Epithelial cell of esophagus (primary cell): ENCODE measurements at places on chromosomes 2 and 18.

DNA sequence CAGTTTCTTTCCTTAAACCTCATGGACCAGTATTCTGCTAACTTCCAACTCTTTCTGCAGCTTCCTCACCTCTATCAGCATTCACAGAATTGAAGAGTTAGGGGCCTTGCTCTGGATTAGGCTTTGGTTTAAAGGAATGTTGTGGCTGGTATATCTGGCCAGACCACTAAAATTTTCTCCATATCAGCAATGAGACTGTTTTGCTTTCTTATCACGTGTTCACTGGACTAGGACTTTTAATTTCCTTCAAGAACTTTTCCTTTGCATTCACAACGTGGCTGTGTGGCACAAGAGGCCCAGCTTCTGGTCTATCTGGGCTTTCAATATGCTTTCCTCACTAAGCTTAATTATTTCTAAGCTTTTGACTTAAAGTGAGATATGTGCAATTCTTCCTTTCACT lies 33.4 kb downstream of the SP3 start:
- no peak for DNase-seq

- DNase-seq, result peak; percentile 16
Observed at GRCh38 chr2:221156062-221156734, 415.9 kb downstream of the EPHA4 start.

GRCh38 chr18:69538849-69539248 lies 138.2 kb downstream of the DOK6 start:
- DNase-seq, result no peak

DNA sequence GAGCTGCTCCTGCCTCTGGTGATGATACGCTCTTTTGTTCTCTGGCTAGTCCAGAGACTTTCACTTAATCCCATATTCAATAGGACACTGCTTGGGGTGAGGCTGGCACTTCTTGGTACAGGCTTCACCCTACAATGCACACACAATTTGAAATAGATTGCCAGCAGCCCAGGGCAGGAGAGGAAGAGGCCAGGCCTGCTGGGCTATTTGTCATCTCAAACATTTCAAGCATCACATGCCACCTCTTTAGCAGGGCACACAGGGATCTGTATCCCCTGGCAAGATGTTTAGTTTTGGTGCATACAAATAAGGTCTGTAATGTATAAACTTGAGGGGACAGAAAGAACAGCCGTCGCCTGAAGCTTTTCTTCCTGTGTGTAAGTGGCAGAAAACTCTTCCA lies 120.4 kb downstream of the CHST9 start:
- DNase-seq, result no peak

DNA sequence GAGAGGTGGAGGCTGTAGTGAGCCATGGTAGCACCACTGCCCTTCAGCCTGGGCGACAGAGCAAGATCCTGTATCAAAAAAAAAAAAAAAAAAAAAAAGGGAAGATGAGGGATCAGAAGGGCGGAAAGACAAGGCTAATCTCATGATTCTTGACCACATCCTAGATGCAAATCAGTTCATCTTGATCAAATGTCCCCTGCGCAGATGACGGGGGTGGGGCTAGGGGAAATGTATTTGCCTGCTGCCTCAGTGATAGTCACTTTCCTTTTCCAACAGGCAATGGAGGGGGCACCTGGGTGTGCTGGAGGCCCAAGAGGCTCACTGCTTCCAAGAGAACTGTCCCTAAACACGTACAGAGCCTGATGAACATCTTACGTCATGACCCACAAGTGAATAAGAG lies 3.7 kb upstream of the EMILIN2 start:
- no peak for DNase-seq
